ENCODE measurements at places on chromosomes 6 and 20. TPM values are rescaled to one million over a fixed set of nuclear protein-coding genes. Genes with fewer than 3 reads are reported as not detected.

VWA7 gene
- 4.6 TPM for total RNA-seq

VGLL2 gene
- total RNA-seq, result not detected

TLDC2 gene
- total RNA-seq, result 0.29 TPM

TRIM15 gene
- not detected for total RNA-seq

MMP24 gene
- 7.3 TPM for total RNA-seq

USP49 gene
- 4.3 TPM for total RNA-seq

JPH2 gene
- 7.4 TPM for total RNA-seq

PPP1R16B gene
- total RNA-seq, result 9.8 TPM

SMPDL3A gene
- total RNA-seq, result 27.4 TPM

PCNA gene
- total RNA-seq, result 93.9 TPM

GGTLC1 gene
- total RNA-seq, result 22.4 TPM

ISM1 gene
- 9.8 TPM for total RNA-seq

Data from left lung (tissue), 14 donors.